Mucosa of gallbladder (tissue), 1 donor: ENCODE measurements at places on chromosomes 7 and 10. TPM values are rescaled to one million over a fixed set of nuclear protein-coding genes. Genes with fewer than 3 reads are reported as not detected.

The EGFR gene
- 87.3 TPM for total RNA-seq

The CAV1 gene
- total RNA-seq: 239 TPM

The VGF gene
- 0.29 TPM for total RNA-seq

The SYT15 gene
- total RNA-seq: 1.4 TPM

The STAG3 gene
- 3.6 TPM for total RNA-seq

The SLC18A3 gene
- total RNA-seq: 0.20 TPM

The PNLIPRP2 gene
- 1.2 TPM for total RNA-seq

The GPNMB gene
- total RNA-seq: 72.4 TPM
